ENCODE measurements at places on chromosomes 2 and 18.
A peak's percentile ranks its signal among the peaks of the same experiment; 100 is the strongest.

DNA sequence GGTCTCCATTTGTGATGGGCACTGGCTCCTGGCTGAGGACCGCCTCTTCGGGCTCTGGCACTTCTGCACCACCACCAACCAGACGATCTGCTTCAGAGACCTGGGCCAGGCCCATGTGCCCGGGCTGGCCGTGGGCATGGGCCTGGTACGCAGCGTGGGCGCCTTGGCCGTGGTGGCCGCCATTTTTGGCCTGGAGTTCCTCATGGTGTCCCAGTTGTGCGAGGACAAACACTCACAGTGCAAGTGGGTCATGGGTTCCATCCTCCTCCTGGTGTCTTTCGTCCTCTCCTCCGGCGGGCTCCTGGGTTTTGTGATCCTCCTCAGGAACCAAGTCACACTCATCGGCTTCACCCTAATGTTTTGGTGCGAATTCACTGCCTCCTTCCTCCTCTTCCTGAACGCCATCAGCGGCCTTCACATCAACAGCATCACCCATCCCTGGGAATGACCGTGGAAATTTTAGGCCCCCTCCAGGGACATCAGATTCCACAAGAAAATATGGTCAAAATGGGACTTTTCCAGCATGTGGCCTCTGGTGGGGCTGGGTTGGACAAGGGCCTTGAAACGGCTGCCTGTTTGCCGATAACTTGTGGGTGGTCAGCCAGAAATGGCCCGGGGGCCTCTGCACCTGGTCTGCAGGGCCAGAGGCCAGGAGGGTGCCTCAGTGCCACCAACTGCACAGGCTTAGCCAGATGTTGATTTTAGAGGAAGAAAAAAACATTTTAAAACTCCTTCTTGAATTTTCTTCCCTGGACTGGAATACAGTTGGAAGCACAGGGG lies 5.5 kb downstream of the TMEM37 start:
- no peak for DNase-seq

- DNase-seq: no peak
Observed at GRCh38 chr2:152050915-152051314, 47.9 kb downstream of the CACNB4 start.

DNA sequence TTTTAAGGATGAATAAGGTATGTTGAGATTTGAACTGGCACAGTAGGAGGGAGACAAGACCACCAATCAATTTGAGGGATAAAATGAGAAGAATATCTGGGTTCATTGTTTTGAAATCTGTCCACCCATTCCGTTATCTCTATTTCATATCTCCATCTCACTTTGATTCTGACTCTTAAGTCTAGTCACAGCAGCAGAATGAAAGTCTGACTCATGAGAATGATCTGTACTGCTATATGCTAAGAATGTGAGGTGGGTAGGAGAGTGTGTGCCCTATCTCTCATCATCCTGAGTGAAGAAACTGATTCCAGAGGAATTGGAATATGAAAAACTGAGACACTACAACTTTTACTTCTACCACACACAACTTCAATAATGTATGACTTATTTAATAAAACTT lies 1994.5 kb upstream of the PIK3C3 start:
- no peak for DNase-seq

GRCh38 chr2:108586631-108587030 lies 52.4 kb downstream of the LIMS1 start:
- no peak for DNase-seq

DNA sequence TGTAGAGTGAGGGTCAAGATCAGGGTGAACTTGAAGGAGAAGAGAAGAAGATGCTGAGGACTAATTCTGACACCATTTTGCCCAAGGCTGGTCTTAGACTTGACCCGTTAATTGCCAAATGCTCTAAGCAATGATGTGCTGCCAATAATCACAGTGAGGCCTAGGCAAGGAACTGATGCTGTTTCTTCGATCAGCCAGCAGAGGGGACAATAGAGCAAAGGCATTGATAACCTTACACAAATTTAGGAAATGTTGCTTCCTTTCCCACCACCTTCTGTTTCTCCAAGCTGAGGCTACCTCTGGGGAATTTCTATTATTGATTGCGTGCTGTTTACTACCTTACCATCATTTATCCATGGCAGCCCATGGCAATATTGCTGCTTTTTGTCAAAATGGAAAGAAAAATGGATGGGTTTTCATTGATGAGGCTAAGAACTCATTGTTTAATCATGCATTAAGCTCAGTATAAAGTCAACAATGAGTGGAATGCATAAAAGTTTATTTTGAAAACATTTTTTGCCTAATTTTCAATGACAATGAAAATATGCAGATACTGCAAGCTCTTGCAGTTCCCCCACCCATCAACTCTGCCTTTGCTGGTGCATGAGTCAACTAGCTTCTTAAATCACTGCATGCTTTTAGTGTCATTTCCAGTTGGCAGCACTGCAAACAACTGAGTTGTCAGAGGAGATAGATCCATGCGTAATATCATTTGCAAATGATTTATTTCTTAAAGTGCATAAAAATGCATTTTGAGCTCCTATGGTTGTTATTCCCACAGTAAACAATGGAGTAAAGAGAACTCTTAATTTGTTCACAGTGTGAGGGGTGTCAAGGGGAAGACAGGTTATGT lies 116.4 kb upstream of the NYAP2 start:
- DNase-seq: peak; percentile 43

DNA sequence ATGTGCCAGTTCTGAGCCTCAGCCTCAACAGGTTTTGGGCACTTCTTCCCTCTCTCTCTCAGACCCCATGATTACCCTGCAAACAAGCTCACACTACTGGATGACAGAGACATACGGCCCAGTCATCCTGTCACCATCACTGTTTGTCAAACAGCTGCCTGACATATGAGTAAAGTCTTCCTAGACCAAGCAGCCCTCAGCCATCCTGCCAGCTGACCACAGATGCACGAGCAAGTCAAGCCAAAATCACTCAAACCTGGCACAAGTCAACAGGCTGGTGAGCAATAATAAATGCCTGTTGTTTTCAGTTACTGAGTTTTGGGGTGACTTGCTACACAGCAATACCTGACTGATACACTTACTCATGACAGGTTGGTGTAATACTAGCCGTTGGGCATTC lies 75.5 kb upstream of the KLF7 start:
- peak; percentile 89 for DNase-seq

GRCh38 chr2:62266433-62267038 lies 70.6 kb downstream of the B3GNT2 start:
- DNase-seq: no peak

DNA sequence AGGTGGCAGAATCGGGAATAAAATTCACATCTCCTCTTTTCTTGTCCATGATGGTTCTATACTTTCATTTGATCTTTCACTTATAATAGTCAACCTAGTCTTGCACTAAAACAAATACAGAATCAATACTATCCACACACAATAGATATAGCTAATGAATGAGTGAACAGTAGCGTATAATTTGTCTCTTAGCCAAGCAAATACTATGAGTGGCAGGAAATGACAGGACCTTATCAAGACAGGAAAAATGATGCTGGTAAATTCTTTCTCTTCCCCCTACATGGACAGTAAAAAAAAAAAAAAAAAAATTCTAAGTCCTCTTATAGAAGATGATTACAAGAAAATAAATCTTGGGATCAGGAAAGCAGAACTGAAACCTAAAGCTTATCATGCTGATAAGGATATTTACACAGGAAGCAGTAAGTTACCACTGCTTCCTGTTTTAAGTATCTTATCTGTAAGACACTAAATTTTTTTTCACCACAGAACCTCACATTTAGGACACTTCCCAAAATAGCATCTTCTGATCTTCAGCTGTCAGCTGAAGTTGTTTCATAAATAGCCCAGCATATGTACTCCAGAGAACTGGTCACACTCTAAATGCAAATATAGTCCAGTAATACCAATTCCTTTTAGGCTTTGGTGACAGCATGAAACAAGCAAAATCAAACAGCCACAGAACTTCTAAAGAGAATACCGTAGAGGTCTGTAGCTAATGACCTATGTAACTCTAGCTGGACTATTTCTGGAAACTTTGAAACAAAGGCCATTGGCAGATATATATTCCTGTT lies 27.0 kb downstream of the IRS1 start:
- peak; percentile 23 for DNase-seq

DNA sequence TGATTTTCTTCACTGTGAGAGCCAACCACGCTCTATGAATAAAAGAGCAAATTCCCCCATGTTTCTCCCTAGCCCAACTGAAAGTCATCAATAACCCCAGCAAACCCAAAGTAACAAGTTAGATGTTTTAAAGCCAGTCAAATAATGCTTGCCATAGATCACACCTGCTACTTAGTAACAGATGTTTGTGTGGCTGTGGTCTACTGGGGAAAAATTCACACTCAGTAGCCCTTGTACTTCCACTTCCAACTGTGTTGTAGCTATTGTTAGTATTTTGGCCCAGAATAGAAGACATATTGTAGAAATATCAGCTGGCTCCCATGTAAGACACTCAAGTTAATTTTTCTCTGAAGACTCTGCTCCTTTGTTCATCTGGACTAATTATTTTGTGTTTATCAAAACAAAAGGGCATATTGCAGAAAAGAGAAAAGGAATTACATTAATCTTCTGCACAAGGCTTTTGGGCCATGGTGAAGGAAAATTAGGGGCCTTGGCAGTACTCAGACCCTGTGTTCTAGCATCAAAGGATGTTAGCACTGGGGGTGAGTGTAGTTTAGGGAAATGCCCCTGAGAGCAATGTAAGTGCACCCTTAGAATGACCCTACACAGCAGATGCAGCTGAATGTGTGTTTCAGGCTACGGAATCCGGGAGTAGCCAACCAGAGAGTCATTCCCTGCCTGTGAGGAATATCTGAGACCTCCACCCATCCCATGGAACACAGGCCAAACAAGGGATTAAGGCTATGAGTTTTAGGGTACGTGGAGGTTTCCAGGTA lies 521.9 kb downstream of the EPHA4 start:
- DNase-seq: no peak

- peak; percentile 16 for DNase-seq
Observed at GRCh38 chr2:236568068-236568921, 1.3 kb upstream of the ACKR3 start.

- DNase-seq: no peak
Observed at GRCh38 chr18:46171331-46171730, 67.1 kb downstream of the HAUS1 start.

DNA sequence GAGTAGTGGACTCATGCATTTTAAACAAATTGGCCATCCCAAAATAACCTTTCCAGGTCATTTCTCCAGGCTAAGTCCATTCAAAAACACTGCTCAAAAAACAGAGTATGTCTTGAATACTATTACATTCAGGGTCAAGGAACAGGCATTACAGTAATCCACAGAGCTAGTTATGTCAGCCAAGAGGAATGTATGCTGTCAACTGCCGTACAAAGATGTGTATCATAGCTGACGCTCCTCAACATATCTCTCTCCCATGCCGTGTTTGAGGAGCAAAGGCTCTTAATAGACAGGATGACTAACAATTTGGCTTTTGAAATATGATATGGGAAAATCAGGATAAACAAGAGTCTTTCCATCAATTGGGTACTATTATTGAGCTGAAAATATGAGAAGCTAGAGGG lies 68.8 kb upstream of the KCTD1 start:
- DNase-seq: no peak

DNA sequence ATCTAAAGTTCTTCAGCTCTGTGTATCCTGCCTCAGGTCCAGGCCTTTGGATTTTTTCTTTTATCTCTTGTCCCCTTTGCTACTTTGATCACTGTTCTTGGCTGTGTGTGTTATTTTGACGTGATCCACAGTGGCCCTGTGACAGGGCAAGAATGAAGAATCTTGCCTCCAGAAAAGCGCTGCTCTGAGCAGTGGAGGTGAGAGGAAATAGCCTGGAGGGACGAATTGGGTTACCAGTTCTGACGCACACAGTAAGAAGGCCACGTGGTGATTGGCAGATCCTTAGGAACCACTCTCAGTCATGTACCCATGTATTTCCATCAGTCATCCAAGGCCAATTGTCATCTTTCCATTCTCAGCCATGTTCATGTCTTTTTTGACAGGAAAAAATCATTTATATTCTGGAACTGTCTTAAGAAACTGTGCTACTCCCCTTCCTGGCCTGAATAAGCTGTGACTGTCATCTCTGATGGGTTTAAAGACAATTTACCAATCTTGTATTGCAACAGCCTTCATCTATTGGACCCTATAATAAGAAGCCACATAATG lies 47.6 kb downstream of the MAPK4 start:
- DNase-seq: no peak

DNA sequence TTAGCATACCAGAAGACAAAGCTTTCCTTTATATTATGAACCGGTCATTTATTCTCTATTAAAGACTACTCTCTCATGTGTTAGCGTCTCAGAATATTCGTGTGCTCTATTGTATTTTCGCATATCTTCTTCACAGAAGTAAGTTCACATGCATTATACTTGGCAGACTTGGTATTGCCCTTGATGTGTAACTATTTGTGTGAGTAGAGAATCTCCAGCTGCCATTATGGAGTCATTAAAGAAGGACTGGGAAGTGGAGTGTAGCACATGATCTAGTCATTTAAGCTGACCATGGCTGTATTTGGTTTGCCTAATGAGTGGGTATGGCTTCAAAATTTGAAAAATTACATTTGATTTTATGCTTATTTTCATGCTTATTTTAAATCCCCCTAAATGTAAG lies 92.9 kb downstream of the TTC27 start:
- DNase-seq: no peak

- DNase-seq: peak; percentile 10
Observed at GRCh38 chr2:182904844-182905243, 38.4 kb upstream of the FRZB start.

- DNase-seq: no peak
Observed at GRCh38 chr2:27566628-27567027, 16.2 kb upstream of the ZNF512 start.

- DNase-seq: peak; percentile 45
Observed at GRCh38 chr2:27855476-27855875, 34.7 kb downstream of the RBKS start.

GRCh38 chr2:18149660-18150246 lies 271.3 kb downstream of the KCNS3 start:
- DNase-seq: peak; percentile 46

GRCh38 chr18:7646174-7646886 lies 79.2 kb downstream of the PTPRM start:
- DNase-seq: no peak

GRCh38 chr2:177771191-177771590 lies 301.4 kb downstream of the PDE11A start:
- no peak for DNase-seq

GRCh38 chr2:23654756-23655155 lies 269.8 kb downstream of the KLHL29 start:
- DNase-seq: no peak

- DNase-seq: no peak
Observed at GRCh38 chr18:13035249-13035914, 44.2 kb downstream of the CEP192 start.

- DNase-seq: no peak
Observed at GRCh38 chr2:129301431-129301913, 678.0 kb upstream of the RAB6C start.

GRCh38 chr18:45165176-45165713 lies 450.0 kb upstream of the SLC14A2 start:
- DNase-seq: no peak
